Activated CD4-positive, alpha-beta T cell treated with anti-CD3 and anti-CD28 coated beads, Interleukin-2, amount 10 ng/mL, durations not matched to agents 7 days and 5 days (primary cell): ENCODE measurements at places on chromosomes 6 and 20.

DNA sequence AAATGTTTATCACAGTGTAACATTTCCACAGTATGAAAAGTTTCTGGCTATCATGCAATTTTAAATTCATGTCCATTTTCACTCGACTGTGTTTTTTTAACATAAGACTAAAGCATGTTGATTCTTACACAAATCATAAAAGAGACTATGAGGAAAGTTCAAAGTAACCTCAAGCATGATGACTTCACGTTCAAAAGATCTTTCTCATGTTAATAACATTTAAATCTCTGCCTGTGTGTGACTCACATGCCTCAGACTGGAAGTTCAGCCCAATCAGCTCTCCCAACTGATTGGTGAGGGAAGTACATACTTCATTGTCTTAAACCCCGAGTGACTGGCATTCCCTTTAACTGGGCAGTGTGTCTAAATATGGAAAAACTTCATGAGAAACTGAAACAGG, 37.4 kb downstream of the ATXN1 start:
- DNase-seq: no peak

- no peak for DNase-seq
Measured at GRCh38 chr6:75751443-75751842, 2.4 kb downstream of the MYO6 start.

DNA sequence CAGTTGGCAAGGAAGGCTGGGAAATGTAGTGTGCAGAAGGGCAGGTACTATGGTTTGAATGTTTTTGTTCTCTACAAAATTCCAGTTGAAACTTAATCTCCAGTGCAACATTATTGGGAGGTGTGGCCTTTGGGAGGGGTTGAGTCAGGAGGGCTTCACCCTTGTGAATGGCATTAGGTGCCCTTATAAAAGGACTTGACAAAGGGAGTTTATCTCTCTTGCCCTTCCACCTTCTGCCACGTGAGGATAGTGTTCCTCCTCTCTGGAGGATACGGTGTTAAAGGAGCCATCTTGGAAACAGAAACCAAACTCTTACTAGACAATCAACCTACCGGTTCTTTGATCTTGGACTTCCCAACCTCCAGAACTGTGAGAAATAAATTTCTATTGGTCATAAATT, 82.2 kb upstream of the LRFN2 start:
- no peak for DNase-seq

DNA sequence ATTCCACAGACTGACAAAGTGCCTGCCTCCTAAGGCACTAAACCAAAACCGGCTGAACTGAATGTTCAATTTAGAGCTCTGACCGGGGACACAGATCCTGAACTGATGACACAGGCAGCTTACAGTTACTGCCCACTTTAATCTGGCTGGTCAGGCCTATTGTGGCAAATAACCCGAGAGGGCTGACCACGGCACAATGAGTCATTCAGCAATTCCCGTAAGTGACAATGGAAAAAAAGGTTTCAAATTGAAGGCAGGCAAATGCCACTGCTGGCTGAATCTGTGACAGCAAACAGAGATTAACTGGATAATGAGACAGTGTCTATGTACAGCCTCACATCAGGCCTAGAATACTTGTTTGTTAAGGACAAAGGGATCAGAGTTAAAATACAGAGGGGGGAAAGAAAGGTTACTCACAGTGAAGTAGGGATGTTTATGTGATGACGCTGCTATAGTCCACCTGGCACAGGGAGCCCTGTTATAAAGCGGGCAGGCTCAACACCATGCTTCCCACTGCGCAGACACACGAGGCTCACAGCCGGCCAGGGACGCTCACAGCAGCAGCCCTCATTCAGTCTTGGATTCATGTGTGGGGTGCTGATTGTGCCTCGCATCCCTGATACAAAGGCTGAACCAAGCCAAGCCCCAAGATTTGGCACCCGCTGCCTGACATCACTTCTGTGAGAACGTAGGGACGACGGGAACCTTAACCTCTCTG, 54.4 kb downstream of the RTN4IP1 start:
- DNase-seq: no peak

- no peak for DNase-seq
Measured at GRCh38 chr20:16771213-16771612, 23.1 kb downstream of the OTOR start.

GRCh38 chr6:12456343-12456742, 166.2 kb downstream of the EDN1 start:
- no peak for DNase-seq

DNA sequence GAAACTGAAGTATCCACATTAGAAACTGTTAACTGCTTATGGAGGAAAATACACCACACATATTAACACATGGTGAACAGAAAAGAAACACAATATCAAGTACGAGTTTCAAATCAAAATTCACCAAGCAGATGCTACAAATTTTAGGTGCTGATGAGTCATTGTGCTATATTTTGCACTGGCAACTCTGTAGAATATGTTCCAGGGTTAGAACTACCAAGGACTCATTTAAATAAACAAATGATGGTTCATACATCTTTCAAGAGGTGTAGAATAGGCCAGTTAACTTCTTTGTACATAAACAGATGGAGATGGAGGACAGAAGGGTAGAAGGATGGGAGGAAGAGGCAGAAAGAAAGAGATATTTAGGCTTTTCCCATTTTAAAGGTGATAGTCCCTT, 184.9 kb downstream of the ARHGAP18 start:
- no peak for DNase-seq

GRCh38 chr6:132122871-132123270, 171.7 kb upstream of the CCN2 start:
- no peak for DNase-seq

- DNase-seq: no peak
Measured at GRCh38 chr20:24651976-24652345, 182.5 kb downstream of the SYNDIG1 start.

- DNase-seq: no peak
Measured at GRCh38 chr6:6565069-6565468, 23.5 kb upstream of the LY86 start.

DNA sequence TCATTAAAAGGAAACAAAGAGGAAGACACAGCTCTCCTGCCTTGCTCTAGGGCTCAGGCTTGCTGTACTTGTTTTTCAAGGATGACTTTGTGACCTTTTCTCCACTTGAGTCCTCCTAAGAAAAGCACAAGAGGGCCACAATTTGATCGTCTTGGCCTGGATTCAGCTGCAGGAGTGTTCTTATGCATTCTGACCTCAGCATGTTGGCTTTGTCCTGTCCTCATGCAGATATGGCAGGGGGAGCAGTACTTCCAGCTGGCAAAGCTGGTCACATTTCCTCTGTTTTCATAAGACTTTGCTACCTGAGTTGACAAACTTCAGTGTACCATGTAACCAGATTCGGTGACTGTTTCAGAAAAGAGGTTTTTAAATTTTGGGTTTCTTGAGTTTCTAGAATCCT, 30.8 kb downstream of the KDM1B start:
- no peak for DNase-seq

DNA sequence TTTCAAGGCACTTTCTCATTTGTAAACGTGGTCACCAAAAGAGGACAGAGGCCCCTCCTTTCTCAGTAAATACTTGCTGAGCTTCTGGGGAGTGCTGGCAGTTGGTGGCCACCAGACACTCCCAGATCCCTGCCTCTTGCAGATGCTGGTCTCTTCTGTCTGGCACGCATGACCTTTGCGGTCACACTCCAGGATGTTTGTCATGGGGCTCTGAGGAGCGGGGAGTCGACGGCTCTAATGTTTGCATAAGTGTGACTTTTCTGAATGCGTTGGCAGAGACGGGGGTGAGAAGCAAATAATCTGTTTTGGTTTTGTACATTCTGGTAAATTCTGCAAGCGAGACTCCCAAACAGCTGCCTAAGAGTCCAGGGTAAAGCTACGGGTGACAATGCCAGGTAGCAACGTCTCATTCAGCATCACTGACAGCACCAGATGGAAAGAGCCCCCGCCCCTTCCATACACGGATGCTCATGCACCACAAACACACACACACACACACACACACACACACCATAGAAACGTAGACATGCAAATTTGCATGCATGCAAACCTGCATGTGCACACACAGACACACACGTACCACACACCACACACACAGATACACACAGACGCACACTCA, 101.1 kb downstream of the YTHDF1 start:
- no peak for DNase-seq

DNA sequence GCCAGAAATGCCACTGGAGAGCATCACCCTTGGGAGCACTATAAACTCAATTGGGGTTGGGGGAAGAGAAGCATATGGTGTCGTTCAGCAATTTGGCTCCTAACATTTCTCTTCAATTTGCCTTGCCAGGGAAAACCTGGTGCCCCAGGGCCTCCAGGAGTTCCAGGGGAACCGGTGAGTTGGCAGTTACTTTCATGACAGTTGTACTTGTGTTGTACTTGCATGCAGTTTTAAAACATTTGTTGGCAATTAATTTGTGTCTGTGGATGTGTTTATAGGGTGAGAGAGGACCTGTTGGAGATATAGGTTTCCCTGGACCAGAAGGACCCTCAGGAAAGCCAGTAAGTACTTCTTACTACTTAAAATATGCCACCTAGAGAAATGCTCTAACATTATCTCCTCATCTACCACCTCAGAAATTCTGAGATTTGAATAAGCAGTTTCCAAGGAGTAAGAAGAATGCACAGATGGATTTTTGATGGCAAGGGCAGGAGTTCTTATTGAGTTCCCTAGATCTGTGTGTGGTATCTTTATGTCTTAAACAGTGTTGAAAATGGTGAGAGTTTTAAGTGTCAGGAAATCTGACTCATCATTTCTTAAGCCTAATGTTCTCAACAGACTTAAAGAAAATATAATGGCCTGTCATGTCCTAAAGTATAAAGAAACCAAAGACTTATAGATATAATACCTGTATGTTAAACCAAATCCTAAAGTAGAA, 122.5 kb downstream of the COL9A1 start:
- DNase-seq: no peak

DNA sequence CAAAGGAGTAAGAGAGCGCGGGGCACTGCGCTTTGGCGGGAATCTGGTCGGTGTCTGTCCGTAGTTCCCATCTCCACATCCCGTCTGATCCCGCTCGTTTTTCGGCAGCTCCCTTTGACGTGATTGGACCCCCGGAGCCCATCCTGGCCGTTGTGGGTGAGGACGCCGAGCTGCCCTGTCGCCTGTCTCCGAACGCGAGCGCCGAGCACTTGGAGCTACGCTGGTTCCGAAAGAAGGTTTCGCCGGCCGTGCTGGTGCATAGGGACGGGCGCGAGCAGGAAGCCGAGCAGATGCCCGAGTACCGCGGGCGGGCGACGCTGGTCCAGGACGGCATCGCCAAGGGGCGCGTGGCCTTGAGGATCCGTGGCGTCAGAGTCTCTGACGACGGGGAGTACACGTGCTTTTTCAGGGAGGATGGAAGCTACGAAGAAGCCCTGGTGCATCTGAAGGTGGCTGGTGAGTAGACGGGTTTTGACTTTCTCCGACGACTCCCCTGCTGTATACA, 1.4 kb downstream of the BTN1A1 start:
- peak; percentile 31 for DNase-seq

DNA sequence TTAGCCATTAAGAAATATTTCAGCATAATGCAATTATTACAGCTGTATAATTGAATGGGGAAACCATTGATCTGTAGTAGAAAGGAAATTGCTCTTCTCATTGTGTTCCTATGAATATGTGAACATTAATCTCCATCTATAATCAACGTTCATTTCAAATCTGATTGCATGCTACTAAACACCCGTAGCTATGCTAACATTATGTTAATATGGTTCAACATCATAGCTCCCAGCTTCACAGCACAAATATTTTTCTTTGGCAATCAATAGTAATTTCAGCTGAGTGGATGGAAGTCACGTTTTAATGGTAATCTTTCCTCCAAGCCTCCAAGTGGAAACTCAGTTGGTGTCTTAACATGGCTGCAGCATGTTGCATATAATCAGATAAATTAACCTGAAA, 454.4 kb downstream of the MAFB start:
- no peak for DNase-seq

DNA sequence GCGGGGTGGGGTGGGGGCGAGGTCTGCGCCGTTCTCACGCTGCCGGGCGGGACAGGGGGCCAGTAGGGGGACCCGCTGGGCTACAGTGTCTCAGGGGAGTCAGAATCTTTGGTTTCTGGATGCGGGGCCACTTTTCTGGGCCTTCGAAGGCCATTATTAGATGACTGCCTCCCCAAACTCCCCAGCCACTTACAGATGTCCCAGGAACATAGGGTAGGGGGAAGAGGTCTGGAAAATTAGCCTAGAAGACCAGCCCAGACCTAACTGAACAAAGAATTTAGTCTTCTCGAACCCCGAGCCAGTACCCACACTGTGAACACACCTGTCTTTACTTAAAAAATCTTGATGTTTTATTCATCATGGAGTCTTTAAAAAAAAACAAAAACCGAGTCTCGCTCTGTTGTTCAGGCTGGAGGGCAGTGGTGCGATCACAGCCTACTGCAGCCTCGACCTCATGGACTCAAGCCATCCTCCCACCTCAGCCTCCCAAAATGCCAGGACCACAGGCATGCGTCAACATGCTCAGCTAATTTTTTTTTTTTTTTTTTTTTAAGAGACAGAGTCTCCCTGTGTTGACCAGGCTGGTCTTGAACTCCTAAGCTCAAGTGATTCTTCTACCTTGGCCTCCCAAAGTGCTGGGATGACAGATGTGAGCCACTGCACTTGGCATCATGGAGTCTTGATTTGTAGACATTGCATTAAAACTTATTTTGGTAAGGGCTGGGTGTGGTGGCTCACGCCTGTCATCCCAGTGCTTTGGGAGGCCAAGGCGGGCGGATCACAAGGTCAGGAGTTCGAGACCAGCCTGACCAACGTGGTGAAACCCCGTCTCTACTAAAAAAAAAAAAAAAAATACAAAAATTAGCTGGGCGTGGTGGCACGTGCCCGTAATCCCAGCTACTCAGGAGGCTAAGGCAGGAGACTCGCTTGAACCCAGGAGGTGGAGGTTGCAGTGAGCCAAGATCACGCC, 3.3 kb upstream of the SLC29A1 start:
- no peak for DNase-seq

GRCh38 chr6:25706314-25707014, 48.1 kb upstream of the SLC17A4 start:
- no peak for DNase-seq

DNA sequence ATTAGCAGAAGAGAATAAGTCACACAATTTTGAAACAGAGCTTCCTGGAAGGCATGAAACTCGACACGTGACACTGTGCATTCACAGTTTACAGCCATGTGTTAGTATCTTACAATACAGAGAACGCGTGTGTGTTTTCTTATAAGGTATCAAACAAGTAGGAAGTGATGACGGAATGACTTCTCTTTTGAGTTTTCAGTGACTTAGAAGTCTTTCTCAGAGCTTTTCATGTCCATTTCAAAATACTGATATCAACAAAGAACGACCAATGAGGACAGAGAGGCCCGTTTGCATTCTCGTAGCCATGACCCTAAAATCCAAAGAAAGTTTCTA, 36.6 kb upstream of the DUSP22 start:
- no peak for DNase-seq

GRCh38 chr20:60937585-60937984, 314.5 kb upstream of the CDH4 start:
- DNase-seq: no peak

- DNase-seq: no peak
Measured at GRCh38 chr6:100258752-100259151, 206.0 kb downstream of the SIM1 start.

GRCh38 chr20:56121850-56122249, 116.5 kb upstream of the CBLN4 start:
- DNase-seq: no peak
